ENCODE measurements at places on chromosomes 7 and 10.
A peak's percentile ranks its signal among the peaks of the same experiment; 100 is the strongest.

GRCh38 chr7:42227541-42227935 lies 9.5 kb downstream of the GLI3 start:
- DNase-seq, result peak; percentile 71

DNA sequence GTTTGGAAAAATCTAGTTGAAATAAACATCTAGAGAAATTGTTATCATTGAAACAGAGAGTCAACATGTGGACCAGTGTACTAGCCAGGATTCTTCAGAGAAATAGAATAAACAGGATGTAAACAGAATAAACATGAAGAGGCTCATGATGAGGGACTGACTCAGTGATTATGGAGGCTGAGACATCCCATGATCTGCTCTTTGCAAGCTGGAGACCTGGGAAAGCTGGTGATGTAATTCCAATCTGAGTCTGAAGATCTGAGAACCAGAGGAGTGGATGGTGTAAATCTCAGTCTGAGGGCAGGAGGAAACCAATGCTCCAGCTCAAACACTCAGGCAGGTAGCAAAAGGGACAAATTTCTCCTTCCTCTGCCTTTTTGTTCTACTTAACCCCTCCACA lies 62.9 kb upstream of the FAM180A start:
- no peak for DNase-seq

DNA sequence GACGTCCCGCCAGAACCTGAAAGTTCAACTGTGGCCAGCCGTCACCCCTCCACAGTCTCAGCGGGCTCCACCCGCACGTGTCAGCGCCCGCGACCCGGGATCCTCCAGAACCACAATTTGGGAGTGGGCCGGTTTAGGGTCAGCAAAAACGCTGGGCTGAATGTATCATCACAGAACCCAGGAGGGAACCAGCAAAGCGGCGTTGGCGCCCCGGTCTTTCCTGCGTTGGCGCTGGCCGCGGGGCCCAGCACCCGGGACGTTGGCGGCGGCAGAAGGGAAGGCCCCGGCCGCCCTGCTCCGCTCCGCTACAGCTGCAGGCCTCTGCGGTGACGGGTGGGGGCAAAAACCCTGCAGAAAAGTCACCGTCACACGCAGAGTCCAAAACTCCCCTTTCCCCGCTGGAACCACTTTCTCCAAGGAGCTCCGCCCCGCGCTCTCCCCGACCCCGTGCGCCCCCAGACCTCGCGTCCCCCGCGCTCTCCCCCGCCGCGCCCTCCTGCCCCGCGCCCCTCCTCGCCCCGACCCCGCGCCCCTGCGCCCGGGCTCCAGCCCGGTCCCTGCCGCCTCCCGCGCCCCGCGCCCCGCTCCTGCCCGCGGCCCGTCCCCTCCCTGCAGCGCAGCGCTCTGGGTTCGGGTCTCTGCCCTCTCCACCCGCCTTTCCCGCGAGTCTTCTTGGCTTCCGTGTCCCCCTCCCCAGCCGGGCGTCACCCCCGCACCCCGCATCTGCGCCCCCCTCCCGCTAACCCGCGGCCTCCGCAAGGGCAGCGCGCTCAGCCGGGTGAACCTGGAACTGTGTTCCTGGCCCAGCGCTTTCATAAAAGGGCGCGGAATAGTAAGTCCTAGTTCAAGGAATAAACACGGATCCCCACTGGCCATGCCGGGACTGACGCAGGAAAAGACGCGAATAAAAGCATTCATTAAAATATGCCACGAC lies 24.0 kb upstream of the RNF32 start:
- no peak for DNase-seq

DNA sequence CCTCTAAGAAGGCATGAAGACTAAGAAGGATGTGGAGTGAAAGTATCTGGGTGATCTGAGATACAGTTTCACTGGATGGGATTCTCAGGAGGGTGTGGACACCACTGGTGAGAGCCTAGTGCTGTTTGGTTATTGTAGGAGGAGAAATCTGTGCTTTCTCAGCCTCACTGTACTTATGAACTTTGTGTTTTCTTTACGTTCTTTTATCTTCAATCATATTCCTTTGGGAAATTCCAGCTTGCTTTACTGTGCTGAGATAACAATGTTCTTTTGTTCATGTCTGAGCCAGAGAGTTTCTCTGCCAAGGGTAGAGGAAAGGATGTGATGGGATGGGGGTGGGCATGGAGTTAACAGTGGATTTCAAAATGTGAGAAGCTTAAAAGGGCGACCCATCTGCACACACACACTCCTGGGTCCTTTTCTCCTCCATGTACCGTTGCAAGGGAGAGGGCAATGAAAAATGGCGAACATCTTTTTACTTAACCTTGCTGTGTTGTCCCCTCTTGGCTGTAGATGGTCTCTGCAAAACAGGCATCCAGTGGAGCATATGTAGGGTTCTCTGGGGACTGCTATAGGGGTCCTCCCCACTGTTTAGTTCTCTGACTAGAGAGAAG lies 25.0 kb upstream of the TAX1BP1 start:
- no peak for DNase-seq

GRCh38 chr7:16881844-16882243 lies at the start of gene AGR3:
AGR3 (minus strand) TSS chr7:16881983; CDS start chr7:16878618, 3,365 bp downstream.
- DNase-seq, result no peak

DNA sequence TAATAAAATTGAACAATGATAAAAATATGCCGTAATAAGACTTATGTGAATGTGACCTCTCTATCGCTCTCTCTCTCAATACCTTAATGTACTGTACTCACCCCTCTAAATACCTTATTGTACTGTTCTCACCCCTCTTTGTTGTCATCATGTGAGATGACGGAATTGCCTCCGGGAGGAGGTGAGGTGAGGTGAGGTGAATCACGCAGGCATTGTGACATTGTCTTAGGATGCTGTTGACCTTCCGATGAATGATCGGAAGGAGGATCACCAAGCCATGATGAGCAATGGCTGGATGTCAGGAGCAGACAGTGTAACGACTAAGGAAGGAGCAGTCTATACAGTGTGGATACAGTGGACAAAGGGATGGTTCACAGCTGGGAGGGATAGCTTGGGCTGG lies 87.4 kb upstream of the FAM20C start:
- DNase-seq, result no peak

- no peak for DNase-seq
Measured at GRCh38 chr10:117550076-117550475, 7.5 kb downstream of the EMX2 start.

- DNase-seq, result no peak
Measured at GRCh38 chr10:25393621-25394020, 218.8 kb downstream of the GPR158 start.

GRCh38 chr7:44798649-44799305 lies 2.3 kb downstream of the PPIA start:
- DNase-seq, result no peak

DNA sequence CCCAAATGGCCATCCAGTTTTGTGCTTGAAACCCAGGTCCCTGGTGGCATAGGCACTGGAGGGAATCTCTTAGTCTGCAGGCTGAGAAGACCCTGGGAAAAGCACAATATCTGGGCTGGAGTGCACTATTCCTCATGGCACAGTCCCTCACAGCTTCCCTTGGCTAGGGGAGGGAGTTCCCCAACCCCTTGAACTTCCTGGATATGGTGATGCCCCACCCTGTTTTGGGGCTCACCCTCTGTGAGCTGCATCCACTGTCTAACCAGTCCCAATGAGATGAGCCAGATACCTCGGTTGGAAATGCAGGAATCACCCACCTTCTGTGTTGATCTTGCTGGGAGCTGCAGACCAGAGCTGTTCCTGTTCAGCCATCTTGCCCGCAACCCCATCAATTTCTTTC lies 19.8 kb upstream of the NAMPT start:
- DNase-seq, result no peak

DNA sequence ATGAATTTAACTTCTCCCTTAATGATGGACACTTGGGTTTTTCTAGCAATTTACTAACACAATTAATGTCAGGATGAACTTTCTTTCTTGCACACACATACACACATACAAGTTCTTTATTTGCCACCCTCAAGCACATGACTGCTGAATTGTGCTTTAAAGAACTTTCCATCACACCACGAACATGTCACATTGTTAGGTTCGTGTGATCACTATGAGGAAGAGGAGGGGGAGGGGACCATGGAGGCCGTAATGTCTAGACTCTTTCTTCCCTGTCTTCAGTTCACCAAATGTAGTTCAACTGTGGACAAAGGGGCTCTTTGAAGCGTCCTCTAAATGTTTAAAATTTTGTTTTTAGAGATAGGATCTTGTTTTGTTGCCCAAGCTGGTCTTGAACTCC lies 31.0 kb downstream of the NUP42 start:
- no peak for DNase-seq

DNA sequence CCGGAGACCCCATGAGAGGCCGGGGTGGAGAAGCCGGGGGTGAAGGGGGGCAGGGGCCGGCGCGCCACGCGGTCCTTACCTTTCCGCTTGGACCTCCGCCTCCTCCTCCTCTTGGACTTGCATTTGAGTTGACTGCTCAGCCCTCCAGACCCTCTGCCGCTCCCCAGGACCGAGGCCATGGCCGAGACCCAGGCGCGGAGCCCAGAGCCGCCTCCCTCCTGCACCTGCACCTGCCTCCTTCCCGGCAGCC lies 428 bp downstream of the ADARB2 start:
- no peak for DNase-seq

DNA sequence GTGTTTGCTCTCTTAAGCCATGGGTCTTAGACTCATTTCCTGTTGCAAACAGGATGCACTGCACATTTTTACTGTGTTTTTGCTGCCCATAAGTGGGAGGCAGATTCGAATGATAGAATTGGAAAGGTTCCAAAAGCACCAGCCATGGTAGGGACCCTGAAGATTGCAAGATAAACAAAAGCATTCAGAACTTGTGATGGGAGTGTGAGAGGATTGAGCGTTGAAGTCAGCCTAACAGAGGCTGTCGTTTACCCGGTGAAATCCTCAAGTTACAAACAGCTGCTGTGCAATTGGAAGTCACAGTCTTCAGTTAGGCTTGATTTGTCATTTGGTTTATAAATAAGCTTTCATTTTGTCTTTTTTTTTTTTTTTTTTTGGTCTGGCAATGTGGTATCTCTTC lies 192.7 kb upstream of the MKI67 start:
- no peak for DNase-seq

- no peak for DNase-seq
Measured at GRCh38 chr7:113092762-113093161, 6.1 kb upstream of the GPR85 start.

DNA sequence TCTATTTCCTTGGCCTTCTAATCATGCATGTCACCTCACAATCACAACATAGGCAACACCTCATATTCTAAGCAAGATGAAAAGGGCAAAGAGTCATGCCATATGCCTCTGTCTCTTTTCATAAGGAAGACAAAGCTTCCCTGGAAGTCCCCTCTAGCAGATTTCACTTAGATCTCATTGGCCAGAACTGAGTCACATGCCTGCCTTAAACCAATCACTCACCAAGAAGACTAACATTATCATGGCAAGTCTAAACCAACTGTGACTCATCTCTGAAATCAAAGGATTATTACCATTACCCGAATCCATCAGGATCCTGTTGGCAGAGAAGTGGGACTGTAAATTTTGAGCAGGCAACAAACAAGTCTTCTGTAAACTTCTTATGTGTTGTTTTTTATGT lies 27.8 kb downstream of the CAV1 start:
- DNase-seq, result no peak

- no peak for DNase-seq
Measured at GRCh38 chr7:14858866-14859265, 43.7 kb downstream of the DGKB start.

DNA sequence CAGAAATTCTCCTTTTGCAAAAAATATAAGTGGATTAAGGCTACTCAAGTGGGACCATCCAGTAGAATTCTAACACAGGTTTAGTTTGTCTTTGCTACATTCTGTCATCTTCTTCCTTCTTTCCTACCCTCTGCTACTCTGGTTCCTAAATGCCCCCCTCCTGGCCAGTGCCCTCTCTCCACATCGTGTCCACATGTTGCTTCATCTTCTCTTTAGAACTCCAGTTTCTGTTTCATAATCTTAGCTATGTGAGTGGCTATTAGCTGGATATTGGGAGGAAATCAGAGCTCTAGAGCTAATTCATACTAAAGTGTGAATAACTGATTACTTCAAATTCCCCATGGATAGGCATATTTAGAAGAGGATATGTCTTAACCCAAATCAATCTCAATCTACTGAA lies 528.5 kb downstream of the LRMDA start:
- no peak for DNase-seq

- DNase-seq, result peak; percentile 23
Measured at GRCh38 chr10:16116404-16117304, 256.3 kb upstream of the MINDY3 start.

DNA sequence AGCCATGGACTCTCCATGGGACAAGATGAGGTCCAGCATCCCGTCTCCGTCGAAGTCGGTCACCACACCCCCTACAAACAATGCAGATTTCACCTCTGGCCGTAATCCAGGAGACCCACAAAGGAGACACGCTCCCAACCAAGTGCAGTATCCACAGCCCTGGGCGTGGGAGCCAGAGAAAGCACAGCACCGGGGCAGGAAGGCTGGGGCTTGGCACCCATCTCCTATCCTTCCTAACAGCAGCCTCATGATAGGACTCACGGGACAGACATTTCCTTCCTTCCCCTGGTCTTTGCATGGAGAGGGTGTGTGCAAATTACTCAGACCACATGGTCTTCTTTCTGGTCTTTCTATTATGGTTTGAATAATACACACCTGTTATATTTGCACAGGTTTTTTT lies 46.3 kb downstream of the GOLGA7B start:
- DNase-seq, result no peak

DNA sequence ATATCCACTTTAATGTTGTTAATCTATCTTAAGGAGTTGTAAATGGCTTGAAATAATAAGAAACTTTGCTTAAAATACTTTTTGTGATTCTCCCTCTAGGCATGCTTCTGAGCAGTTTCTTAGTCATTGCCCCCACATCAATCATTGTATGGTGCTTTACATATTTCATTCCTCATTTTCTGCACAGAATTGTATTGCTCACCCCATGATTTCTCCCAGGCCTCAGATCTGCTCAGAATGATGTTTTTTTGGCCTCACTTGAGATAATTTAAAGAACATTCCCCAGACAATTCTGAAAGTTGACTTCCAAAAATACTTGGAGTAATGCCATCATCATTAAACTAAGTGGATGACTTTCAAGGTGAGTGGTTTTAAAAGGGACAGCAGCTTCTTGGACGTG lies 82.1 kb upstream of the PRPS1L1 start:
- no peak for DNase-seq

- DNase-seq, result no peak
Measured at GRCh38 chr7:135600226-135600625, 42.5 kb downstream of the NUP205 start.

- peak; percentile 28 for DNase-seq
Measured at GRCh38 chr10:37754538-37755323, 102.7 kb downstream of the ZNF248 start.

GRCh38 chr7:104040666-104041065 lies 51.2 kb upstream of the RELN start:
- DNase-seq, result peak; percentile 3

GRCh38 chr10:62820586-62820985 lies 4.4 kb upstream of the EGR2 start:
- no peak for DNase-seq

GRCh38 chr7:128902761-128903585 lies 7.5 kb downstream of the KCP start:
- DNase-seq, result no peak

Data from NT2/D1 (cell line).